ENCODE measurements at places on chromosomes 1 and 21. TPM values are rescaled to one million over a fixed set of nuclear protein-coding genes. Genes with fewer than 3 reads are reported as not detected.

AGT gene
- 1,265 TPM for total RNA-seq

OR2T35 gene
- not detected for total RNA-seq

DNA sequence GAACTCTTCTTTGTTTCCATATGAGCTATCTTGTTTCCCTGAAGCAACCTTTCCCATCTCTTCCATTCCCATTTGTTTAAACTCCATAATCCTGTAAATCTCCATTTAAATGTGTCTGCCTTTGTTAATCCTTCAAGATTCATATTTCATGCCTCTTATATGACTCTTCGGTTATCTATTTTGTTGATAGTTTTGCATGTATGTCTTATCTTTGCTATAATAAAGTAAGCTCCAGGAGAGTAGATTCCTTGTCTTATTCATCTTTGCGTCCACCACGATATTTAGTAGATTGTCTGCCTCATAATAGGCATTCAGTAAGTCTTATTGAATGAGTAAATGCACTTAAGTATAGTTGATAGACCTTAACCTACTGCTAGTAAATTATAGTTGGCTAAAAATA is 18.4 kb downstream of the CLIC4 start:
- H3K27me3 ChIP-seq, result no peaks in the 10 kb centered on the region
- no peak overlapping the region for H3K4me3 ChIP-seq
- H3K4me1 ChIP-seq, result peaks cover 56% of the 10 kb centered on the region
- no peak for DNase-seq

DNA sequence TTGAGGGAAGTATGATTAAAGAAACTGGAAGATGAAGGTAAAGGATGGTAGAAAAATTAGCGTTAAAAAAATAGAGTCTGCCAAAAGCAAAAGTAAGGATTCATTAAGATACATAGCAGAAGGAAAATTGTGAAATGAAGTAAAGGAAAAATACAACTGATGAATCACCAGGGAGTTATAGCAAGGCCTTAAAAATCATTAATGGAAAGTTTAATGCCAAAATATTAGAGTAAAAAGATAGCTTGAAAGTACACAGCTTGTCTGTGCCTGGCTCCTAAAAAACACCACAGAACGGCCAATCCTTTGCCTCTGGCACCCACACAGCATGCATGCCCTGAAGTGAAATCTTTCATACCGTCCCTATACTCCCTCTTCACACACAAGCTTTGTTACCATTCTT is 66.9 kb upstream of the APOBEC4 start:
- H3K27ac ChIP-seq, result no peak overlapping the region
- no peaks in the 10 kb centered on the region for H3K36me3 ChIP-seq
- no peaks in the 10 kb centered on the region for H3K27me3 ChIP-seq
- no peak overlapping the region for H3K4me3 ChIP-seq
- H3K4me1 ChIP-seq, result no peaks in the 10 kb centered on the region

DNA sequence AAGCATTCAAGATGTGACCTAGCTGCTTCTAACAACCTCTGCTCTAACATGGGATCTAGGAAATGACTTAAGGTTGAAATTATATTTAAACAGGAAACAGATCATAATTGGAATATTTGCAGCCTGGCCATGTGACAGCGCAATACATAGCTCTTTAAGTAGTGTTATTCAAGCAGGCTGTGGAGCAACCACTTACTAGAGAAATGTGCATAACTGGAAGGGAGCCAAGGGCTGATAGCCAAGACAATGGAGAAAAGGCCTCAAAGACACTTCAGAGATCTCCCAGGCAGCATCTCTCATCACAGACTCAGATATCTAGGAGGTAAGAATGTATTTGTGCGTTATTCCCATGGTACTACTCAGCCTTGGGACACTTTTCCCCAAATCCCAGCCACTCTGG is 823.0 kb upstream of the PRMT6 start:
- H3K27ac ChIP-seq, result no peak overlapping the region
- no peak for DNase-seq
- H3K4me3 ChIP-seq, result no peak overlapping the region
- no peaks in the 10 kb centered on the region for H3K27me3 ChIP-seq

OR2T1 gene
- total RNA-seq, result not detected

DNA sequence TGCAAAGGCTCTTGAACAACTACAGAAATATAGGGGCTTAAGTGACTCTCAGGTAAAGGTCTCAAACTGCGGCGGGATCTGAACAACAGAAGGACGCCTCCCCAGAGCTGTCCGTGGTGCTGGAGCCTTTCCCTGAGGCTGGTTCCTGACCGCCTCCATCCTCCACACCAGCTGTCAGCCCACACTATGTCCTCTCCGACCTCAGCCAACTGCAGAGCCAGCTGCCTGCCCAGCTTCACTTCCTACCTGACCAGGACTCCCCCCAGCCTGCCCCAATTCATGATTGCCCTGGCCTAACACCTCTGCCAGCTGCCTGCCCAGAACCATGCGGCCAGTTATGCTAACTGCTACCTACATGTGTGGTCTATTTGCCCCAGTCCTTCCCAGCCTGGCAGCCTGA is 63.6 kb upstream of the ZC3H12A start:
- no peaks in the 10 kb centered on the region for H3K27me3 ChIP-seq
- DNase-seq, result no peak
- H3K27ac ChIP-seq, result no peak overlapping the region
- no peak overlapping the region for H3K4me3 ChIP-seq

LRRC71 gene
- not detected for total RNA-seq

DNA sequence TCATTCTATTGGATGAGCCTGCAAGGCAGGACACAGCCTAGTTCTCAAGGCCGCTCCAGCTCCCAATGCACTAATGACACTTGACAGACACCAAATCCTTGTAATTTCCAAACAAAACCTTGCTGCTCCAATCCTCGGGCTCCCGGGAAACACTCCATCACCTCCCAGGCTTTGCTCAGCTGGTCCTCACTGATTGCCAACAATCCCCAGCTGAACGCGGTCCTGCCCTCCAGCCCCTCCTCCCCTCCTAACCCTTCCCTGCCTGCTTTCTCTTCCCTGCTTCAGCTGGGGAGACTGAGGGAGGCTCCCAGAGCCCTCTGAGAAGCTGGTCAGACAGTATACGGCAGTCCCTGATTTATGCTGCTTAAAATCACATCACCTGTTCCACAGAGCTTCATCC is 114.4 kb upstream of the TNR start:
- H3K4me3 ChIP-seq, result no peak overlapping the region
- H3K4me1 ChIP-seq, result no peaks in the 10 kb centered on the region
- no peak for DNase-seq
- no peaks in the 10 kb centered on the region for H3K27me3 ChIP-seq
- no peak overlapping the region for H3K27ac ChIP-seq

Data from right lobe of liver (tissue), 6 donors.